NCI-H2107 (cell line): ENCODE measurements at places on chromosomes 4 and X.

GRCh38 chr4:113394730-113395530, 345.5 kb downstream of the ANK2 start:
- peak; percentile 37 for DNase-seq

DNA sequence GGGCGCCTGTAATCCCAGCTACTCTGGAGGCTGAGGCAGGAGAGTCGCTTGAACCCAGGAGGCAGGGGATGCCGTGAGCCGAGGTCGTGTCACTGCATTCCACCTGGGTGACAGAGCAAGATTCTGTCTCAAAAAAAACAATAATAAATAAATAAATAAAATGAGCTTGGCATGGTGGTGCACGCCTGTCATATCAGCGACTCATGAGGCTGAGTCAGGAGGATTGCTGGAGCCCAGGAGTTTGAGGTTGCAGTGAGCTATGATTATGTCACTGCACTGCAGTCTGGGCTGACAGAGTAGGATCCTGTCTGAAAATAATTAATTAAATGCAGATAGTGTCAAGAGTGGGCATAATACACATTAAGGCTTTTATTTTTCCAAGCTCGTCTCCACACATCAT, 77.5 kb downstream of the DHRSX start:
- DNase-seq, result no peak

GRCh38 chr4:83556816-83557215, 20.9 kb downstream of the GPAT3 start:
- DNase-seq, result no peak

DNA sequence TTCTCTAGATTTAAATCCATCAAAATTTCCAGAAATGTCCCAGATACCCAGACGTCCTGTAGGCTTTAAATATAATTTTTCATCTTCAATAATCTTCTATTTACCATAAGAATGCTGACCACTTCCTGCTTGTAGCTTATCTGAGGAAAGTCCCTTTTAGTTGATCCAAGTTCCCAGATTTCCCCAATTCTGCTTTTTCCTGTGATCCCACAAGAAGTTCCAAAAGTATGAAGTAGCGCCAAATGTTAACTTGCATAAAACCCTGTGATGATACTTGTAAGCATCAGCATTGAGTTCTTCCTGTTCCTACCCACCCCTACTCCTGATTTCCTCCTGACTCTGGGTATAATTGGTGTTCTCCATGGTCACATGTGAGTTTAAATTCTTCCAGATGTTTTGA, 10.6 kb upstream of the TLR8 start:
- DNase-seq, result no peak

GRCh38 chrX:80016182-80016581, 1.6 kb downstream of the TBX22 start:
- no peak for DNase-seq

- no peak for DNase-seq
Observed at GRCh38 chr4:133839326-133839725, 362.3 kb downstream of the PABPC4L start.

DNA sequence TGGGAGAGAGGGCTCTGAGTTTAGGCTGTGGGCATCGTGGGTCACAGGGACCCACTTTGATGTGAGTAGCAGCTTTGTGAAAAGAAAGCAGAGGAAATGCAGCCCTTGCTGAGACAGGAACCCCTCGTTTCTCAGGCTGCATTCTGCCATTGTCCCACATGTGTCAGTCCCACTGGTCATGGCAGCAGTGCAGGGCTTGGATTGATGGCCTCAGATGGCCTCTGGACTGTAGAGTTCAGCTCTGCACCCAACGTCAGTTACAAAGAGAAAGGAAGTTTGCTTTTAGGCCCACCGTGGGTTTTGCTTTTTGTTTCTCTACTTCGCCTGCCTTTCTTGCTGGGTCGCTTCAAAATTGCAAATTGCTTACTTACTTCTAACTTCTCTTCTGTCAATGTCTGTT, 248.3 kb upstream of the KLF3 start:
- no peak for DNase-seq
